Fibroblast of gingiva (primary cell): ENCODE measurements at places on chromosomes 6 and 20.

- DNase-seq, result no peak
Observed at GRCh38 chr6:144655376-144655775, 370.2 kb downstream of the UTRN start.

- no peak for DNase-seq
Observed at GRCh38 chr6:7687145-7688111, 38.5 kb upstream of the BMP6 start.

DNA sequence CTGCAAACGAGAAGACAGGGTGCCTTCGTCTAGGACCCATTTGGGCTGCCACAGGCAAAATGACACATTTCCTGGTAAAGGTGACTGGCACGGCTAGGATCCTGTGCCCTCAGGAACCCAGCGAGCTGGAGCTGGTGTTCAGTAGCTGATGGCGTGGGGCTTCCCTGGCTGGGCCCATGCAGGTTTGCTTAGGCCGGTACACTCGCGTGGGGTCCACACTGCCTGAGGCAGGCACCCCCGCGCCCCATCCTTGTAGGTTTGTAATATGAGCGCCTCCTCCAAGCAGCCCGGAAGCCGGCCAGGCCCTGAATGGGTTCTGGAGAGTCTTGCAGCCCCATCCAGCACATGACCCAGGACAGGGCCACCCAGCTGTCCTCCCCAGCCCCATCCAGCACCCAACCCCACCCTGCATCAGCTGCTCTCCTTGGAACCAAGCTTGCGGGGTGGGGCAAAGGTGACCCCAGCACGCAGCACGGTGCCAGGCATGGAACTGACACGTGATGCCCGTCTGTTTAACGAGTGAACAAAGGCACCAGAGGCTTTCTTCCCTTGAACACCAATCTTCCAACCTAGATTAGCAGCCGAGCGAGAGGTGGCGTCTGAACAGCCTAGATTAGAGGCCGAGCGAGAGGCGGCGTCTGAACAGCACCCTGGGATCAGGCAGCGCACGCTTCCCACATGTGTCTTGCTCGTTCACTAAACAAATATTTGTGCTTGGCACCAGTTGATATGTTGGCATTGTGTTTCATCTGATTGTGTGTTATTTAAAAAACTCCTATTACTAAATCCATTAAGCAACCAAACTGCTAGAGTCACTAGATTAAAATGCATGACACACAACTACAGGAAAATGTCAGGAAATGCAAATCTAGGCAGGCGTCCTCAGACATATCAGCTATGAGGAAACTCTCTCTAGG, 112.1 kb downstream of the DLL1 start:
- DNase-seq, result peak; percentile 95

DNA sequence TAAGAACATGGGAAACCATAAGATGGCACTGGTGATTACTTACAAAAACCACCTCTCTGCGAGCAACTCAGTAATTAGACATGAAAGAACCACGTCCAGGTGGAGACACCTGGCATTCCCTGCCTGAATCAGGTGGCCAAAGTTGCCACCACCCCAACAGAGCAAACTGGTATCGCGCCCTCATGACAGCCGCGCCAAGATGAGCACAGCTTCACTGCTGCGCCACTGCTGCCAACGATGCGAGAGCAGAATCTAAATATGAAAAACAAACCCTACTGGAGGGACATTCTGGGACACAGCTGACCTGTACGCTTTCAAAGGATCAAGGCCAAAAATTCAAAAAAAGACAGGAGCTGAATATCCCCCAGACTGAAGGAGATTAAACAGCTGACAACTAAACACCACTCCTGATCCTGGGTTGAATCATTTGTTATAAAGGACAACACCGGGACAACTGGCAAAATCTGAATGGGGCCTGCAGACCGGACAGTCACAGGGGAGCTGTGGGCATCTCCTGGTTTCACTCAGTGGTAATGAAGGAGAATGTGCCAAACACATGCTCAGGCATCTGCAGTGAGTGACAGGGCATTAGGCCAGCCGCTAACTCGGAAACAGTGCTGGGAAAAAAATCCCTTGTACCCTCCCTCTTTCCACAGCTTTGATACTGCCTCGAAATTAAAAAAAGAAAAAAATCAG, 17.4 kb downstream of the CST7 start:
- no peak for DNase-seq

DNA sequence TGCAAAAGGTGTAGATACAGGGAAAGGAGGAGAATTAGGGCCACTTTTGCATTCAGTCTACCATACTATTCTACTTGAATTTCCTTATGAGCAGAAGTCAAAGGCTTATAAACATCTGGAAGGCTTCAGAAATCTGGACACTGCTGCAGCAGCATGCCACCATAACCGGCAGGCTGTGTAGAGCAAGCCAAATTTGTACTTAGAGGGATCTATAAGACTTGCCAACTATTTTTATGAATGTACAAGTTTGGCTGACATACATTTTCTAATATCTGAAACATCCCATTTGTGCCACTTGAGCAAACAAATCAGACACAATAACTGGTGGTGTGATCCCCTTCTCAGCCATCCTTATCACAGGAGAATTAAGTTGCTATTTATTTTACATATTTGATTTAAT, 14.0 kb upstream of the PLCB1 start:
- DNase-seq, result peak; percentile 26

DNA sequence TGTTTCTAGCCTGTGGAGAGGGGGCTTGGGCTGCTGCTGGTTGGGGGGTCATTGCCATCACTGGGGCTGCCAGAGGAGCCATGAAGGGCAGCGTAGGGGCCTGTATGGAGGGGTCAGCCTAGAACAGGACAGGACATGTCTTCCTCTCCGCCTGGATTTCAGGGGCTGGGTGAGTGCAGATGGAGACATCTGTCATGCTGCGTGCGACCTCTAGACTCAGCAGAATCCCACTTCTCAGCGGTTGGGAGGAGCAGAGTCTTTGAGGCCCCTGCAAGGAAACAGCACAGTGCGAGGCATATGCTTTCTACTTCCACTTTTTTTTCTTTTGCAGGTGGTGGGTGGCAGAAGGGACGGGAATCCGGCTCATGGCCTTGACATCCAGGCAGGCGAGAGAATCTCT, 67.9 kb downstream of the EZR start:
- DNase-seq, result no peak

DNA sequence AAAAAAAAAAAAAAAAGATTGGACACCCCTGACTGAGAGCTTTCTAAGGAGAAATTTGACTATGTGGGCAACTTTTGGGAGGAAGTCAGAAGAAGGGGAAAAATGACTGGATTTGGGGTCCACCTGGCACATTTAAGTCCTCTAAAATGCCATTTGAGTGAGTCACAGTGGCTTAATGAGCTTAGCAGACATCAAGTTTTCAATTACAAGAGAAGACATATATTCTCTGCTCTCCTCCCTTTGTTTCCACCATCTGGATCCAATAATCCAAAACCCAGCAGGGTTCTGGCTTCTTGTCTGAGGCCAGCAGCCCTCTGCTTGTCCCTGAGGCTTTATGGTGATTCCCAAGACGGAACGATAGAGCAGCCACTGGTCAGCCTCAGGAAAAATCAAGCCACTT, 6.9 kb downstream of the PI3 start:
- peak; percentile 15 for DNase-seq

- DNase-seq, result no peak
Observed at GRCh38 chr20:21464916-21465315, 48.9 kb downstream of the NKX2-2 start.

DNA sequence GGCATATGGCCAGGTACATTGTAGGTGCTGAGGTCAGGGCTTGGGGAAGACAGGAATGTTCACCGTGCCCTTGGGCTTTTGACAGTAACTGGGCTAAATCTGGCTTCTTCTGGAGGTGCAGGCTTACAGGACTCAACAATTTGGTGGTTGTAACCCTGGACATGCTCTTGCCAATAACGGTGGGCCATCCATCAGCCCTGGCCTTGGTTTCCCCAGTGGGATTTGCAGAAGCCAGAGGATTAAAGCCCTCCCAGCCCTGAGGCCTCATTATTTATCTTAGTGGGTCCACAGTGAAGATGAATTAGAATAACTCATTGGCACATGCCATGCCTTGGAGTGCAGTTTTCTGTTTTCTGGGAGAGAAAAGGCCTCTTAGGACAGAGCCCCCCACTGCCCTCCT, 44.0 kb downstream of the TOX2 start:
- no peak for DNase-seq

DNA sequence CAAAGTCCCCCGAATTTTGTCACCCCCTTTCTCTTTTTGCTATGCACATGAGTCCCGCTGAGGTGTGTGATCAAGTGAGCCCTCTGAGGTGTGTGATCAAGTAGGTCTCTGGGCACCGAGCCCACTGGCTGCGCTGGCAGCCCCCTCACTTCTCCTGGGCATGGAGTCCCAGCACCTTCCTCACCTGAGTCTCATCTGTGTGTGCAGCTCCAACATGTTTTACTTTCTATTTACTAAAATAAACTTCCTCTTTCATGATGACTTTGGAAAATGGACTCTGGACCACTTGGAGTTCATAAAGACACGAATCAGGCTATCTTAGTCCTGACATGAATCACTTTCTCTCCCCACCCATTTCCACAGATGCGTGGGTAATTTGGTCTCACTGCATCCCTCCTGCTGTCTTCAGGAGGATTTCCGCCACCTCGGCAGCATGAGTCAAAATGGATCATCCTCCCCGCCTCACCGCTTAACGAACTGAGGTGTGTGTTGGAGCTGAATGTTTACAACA, 39.8 kb downstream of the PRDM1 start:
- DNase-seq, result no peak

DNA sequence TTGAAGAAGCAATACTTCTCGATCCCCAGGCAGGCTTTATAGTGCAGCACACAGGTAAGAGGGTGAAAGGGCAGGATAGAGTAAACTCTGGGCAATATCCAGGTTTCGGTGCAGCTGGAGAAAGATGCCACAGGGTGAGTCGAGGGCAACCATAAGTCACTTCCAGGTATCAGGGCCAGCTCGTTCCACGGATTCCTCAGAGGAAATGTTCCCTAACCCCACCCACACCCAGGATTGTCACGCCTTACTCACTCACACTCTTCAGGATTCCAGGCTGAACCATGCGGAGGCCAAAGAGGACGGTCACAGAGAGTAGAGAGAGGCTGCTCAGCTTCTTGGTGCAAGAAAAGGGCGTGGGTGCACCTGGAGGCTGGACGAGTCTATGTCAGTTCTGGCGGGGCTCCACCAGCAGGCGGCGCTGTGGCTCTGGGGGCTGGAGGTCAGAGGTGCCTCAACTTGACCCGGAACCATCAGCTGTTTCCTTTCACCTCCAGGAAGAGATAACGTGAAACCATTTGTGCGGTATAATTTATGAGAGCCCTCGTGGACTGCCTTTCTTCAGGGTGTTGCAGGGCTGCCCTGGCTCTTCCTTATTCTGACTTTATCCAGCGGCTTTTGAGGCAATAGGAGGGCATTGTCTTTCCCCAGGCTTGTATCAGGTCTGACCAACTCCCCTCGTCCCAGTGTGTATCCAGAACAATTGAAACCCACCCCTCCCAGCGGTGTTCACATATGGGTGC, 14.5 kb upstream of the WFDC12 start:
- DNase-seq, result no peak

- DNase-seq, result no peak
Observed at GRCh38 chr20:54335299-54335698, 127.4 kb downstream of the PFDN4 start.

- no peak for DNase-seq
Observed at GRCh38 chr6:98641949-98642719, 192.2 kb upstream of the POU3F2 start.

- no peak for DNase-seq
Observed at GRCh38 chr6:26161322-26161721, 74.1 kb downstream of the HFE start.

- DNase-seq, result no peak
Observed at GRCh38 chr20:61370841-61371303, 118.8 kb downstream of the CDH4 start.

GRCh38 chr6:132132924-132133639, 181.9 kb upstream of the CCN2 start:
- peak; percentile 39 for DNase-seq

DNA sequence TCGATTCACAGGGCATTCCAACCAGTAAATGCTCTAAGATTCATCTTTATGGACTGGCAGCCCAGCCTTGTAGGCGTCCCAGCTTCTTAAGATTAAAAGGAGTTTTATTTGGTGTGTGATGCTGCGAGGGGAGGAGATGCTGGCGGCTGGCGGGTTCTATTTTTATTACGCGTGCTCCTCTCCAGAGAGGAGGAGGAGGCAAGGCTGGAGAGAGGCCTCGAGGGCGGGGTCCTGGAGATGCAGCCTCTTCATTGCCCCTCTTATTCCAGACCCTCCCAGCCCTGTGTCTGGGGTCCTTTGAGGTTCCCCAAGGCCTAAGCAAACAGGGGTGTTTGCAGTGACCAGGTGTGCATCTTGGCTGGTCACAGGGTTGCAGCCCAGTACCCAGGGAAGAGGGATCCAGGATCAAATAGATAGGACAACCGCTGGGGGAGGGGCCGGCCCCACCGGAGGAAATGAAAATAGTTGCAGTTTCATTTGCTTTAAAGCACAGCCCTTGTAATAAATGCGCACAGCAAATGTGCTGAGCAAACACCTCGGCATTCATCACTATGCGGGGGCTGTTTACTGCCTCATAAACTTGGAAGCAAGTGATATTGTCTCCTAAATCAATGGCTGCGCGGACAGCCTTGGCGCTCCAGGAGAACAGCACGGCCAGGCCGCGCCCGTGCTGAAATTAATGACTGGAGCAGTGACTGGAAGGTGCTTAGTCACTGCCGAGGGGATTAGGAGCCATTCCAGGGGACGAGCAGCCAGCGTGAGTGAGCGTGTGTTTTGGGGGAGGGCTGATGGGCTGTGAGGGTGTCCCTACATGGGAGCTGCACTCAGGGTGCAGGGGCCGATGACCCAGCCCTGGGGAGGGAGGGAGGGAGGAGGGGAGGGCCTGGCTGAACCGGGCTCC, 83.0 kb downstream of the TMEM242 start:
- no peak for DNase-seq

- no peak for DNase-seq
Observed at GRCh38 chr6:156160007-156160794, 617.0 kb upstream of the ARID1B start.

DNA sequence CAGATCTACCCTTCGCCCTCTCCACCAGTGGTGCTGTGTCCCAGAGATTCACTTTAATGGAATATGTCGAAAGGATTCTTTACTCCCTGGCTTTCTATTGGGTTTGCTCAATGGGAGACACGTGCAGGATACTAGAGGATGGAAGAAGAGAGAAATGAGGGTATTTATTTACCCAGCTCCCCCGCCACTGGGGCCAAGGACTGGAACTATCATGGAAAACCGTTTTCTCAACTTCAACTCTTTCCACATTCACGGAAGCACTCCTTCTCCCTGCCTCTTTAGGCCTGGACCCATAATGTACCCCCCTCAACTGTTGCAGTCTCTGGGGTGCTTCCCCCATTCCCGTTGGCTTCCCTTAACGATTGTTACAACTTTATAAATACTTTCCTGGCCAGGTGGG, 26.6 kb upstream of the RALY start:
- no peak for DNase-seq

DNA sequence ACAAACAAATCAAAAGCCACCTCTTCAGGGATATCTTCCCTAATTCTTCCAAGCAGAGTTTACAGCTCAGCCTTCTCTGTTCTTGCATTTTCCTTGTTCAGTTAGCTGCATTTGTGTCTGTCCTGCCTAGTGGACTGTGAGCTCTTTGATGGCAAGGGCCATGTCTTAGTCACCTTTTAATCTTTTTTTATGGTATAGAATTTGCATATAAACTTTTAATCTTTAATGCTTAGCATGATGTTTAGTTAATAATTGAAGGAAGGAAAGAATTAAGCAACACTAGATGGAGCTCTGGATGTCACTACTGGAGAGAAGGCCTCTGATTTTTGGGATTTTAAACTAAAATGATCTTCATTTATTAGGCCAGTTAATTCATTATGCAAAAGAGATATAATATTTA, 12.1 kb downstream of the PPP2R5D start:
- DNase-seq, result no peak
